ENCODE measurements at places on chromosomes 16 and 17. TPM values are rescaled to one million over a fixed set of nuclear protein-coding genes. Genes with fewer than 3 reads are reported as not detected.

Gene SAMD14
- total RNA-seq, result 1.5 TPM

Gene JPT1
- total RNA-seq, result 138 TPM

DNA sequence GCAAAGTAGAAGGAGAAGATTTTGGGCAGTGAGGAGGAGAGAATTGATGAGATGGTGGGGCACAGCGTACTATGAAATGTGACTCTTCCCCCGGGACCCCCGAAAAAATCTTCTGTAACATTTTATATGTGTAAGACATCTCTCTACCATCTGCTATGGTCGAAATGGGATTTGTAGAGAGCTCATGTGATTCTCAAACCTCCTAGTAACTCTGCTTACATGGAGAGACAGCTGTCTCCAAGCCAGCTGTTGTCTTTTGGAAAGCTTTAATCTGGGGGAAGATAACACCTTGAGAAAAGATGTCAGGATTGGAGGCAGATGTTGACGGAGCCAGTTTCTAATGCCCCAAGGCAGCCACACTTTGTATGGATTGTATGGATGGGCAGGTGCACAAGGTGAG is 94.1 kb downstream of the PRKCB start:
- no peaks in the 10 kb centered on the region for H3K4me1 ChIP-seq
- no peak overlapping the region for H3K4me3 ChIP-seq
- DNase-seq, result no peak

GRCh38 chr16:69479775-69480174 is 55.4 kb downstream of the CYB5B start:
- no peaks in the 10 kb centered on the region for H3K36me3 ChIP-seq
- no peak overlapping the region for H3K27ac ChIP-seq
- no peak overlapping the region for H3K4me3 ChIP-seq
- peaks cover 29% of the 10 kb centered on the region for H3K4me1 ChIP-seq
- H3K27me3 ChIP-seq, result peaks cover 2% of the 10 kb centered on the region

DNA sequence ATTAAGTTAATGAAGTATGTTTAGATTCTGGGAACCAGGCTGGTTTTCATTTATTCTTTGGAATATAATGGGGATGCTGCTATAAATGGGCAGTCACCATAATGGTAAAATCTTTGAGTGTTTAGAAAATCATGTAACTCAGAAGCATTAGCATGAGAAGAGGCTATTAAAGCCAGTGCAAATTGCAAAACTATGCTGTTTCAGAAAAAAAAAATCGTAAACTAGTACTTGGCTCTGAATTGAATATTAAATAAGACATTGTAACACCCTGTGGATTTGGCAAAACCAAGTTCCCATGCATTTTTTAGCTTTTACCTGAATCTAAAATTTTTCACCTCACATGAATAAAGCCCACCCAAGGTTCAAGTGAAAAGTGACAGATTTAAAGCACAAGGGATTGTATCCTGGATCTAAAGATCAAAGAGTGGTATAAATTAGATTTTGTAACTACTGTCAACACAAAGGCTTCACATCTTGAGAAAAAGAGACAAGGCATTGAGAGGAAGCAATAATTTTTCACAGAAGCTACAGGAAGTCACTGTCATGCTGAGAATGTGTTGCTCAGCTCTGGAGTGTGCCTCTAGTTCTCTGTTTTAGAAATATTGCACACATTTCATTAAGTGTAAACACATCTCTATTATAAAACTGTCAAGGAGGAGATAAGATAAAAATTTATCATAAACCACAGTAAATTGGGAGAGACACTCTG is 142.2 kb downstream of the ABCA8 start:
- no peaks in the 10 kb centered on the region for H3K27me3 ChIP-seq
- no peaks in the 10 kb centered on the region for H3K36me3 ChIP-seq
- H3K27ac ChIP-seq, result peak overlapping the region; percentile 15
- peak; percentile 53 for DNase-seq
- H3K4me3 ChIP-seq, result no peak overlapping the region
